ENCODE measurements at places on chromosomes 11 and 22. TPM values are rescaled to one million over a fixed set of nuclear protein-coding genes. Genes with fewer than 3 reads are reported as not detected.

The PKNOX2 gene
- total RNA-seq = 5.5 TPM

The CCDC116 gene
- not detected for total RNA-seq

DNA sequence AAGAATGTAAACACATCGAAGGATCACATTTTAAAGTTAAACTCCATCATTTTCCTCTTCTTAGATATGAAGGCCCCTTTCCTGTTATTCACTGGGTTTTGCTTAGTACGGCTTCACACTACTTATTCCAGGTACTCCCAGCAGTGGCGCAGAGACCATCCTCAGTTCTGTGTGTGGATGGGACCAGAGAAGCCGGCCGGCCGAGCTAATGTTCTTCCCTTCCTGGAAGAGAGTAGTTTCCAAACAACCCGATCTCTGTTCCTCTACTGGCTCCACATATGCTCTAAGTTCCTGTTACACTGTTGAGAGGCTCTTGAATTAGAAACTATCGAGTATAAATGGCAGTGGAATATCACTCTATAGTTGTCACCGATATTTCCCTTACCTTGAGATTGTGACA is 684 bp upstream of the NFRKB start:
- H3K36me3 ChIP-seq = peaks cover 19% of the 10 kb centered on the region
- no peak for DNase-seq
- peaks cover 12% of the 10 kb centered on the region for H3K4me1 ChIP-seq
- H3K27me3 ChIP-seq = no peaks in the 10 kb centered on the region

DNA sequence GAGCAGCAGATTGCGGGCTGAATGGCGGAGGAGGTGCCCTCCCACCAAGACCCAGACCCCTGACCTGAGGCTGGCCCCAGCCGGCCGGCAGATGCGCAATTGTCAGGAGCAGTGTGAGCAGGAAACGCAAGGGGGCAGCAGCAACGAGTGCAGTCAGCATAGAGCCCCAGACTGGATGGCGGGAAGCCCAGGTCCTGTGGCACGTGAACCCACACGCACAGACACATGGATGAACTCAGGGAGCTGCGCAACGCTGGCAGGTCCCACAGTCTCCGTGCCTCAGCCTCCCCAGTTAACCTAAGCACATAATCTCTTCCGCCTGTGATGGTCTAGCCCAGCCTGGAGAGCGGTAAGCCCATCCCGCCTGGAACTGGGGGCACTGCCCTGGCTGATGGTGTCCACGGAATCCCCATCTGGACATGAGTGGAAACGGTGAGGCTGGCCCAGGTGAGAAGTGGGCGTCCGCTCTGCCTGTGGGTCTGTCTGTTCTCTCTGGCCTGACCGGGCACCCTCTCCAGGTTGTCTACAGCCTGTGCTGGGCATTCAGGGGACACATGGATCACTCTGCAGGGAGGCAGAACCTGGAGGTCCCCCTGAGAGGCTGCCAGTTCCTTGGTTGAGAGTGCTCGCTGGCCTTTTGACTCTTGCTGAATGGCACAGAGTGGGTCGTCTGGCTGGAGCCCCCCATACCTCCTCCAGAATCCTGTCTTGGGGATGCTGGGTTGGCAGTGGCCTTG is 626 bp upstream of the TBX10 start:
- no peaks in the 10 kb centered on the region for H3K27me3 ChIP-seq
- no peaks in the 10 kb centered on the region for H3K4me1 ChIP-seq
- H3K27ac ChIP-seq = no peak overlapping the region
- no peak for DNase-seq

DNA sequence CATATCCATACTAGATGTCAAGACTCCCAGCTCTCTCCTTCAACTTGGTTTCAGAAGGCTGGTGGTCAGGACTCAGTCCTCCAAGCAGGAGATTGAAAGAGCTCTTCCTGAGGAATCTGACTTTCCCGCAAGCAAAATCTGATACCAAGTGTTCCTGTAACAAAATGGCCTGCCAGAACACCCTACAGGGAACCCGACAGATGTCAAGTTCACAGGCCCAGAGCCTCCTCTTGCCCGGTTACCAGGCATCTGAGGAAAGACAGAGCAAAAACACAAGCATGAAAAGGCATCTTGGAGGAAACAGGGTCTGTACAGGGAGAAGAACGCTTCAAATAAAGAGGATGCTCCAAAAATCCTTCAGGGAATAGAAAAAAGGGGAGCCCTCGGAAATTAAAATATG is 8.7 kb upstream of the KCNJ5 start:
- DNase-seq = no peak
- H3K36me3 ChIP-seq = no peaks in the 10 kb centered on the region
- H3K27me3 ChIP-seq = no peaks in the 10 kb centered on the region
- H3K27ac ChIP-seq = no peak overlapping the region
- no peak overlapping the region for H3K4me3 ChIP-seq
- H3K4me1 ChIP-seq = no peaks in the 10 kb centered on the region

Data from right atrium auricular region (tissue), 2 donors.